ENCODE measurements at places on chromosomes 16 and 17.

- no peak for DNase-seq
Measured at GRCh38 chr17:68584581-68585303, 16.4 kb downstream of the FAM20A start.

- no peak for DNase-seq
Measured at GRCh38 chr16:1335996-1336395, 2.6 kb downstream of the BAIAP3 start.

DNA sequence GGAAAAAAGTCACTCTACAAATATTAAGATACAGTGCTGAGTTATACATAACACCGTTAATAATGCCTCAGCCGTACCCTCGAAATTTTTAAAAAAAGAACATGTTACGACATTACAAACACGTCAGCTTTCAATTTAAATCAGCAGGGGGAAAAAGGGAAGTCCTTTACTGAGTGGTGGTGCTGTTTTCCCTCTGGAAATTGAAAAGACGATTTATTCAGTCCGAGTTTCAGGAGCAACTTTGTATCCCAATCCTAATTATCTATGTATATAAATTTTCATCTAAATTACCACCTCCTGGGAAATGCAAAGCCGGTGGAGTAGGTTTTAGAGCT lies 1.3 kb downstream of the NETO2 start:
- peak; percentile 8 for DNase-seq

- DNase-seq = no peak
Measured at GRCh38 chr17:48812001-48812400, 5.0 kb downstream of the TTLL6 start.

- DNase-seq = no peak
Measured at GRCh38 chr16:67346341-67346740, 19.7 kb downstream of the LRRC36 start.

DNA sequence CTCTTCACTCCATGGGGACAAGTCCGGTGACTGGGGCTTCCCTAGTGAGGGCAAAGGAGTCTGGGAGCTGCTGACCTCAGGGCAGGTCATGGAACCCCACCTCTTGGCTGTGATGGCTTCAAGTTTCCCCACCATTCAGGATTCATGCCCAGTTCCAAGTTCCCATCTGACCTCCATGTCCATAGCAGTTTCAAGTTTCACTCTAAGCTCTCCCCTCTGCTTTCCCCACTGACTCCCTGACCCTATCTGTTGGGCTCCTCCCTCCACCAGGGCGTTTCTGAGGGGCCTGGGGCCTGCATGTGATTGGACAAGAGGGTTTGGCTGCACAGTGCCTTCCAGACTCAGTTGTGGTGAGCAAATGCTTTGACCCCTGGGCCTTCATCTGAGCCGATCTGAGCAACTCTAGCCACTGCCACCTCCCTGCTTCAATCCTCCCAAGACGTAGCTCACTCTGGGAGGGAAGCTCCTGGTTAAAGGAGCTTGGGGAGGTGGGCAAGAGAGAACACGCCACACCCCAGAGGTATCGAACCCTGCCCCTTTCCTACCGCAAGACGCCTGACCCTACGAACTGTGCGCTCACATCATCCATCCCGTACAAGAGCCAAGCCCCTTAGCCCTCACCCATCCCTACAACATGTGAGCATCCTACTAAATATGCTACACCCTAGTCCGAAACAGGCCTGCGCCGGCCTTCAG lies 8.3 kb downstream of the ZNF629 start:
- no peak for DNase-seq
